ENCODE measurements at places on chromosomes 6 and 20.

DNA sequence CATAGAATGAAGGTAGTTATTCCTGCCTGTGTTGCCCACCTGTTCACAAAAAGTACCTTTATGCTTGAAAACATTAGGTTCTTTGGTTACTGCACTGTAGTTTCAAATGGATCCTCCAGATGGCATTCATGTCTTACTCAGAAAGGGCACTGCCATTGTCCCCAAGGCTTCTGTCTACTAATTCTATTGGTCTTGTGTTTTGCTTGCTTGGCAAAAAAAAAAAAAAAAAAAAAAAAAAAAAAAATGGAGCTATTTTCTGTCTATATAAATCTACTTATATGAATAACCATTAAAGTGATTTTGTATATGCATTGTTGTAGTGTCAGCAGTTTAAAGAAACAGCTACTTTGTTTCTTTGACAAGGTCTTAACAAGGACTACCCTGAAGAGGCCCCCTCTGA lies 12.7 kb upstream of the EFHC1 start:
- DNase-seq, result no peak

DNA sequence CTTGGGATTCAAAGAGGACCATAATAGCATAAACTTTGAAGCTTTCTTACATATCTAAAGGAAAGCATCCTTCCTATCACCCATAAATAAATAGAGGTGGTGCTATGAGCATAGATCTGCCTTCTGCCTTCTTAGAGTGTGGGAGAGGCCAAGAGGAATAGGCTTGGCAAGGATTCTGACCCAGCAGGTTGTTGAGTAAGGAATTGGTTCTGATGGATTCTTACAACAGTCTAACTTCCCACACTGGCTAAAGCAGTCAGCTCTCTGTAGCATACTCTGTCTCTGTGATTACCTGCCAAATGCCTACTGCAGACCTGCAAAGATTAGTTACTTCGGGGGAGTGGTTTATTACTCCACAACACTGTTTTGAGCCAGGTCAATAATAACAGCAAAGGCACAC lies 198.0 kb upstream of the RAB32 start:
- no peak for DNase-seq

DNA sequence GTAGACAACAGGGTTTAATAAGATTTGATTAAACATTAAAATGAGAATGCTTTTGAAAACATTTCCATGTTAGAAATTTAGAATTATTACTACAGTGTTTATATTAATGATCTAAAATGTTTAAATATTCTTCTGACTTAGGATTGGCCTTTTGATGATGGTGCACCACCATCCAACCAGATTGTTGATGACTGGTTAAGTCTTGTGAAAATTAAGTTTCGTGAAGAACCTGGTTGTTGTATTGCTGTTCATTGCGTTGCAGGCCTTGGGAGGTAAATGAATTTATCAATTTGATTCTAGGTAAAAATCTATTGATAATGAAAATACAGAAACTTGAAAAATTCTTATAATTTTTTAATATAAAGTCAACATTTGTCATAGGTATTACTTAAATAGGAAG lies 6.5 kb downstream of the LOC128125822 start:
- DNase-seq, result no peak

DNA sequence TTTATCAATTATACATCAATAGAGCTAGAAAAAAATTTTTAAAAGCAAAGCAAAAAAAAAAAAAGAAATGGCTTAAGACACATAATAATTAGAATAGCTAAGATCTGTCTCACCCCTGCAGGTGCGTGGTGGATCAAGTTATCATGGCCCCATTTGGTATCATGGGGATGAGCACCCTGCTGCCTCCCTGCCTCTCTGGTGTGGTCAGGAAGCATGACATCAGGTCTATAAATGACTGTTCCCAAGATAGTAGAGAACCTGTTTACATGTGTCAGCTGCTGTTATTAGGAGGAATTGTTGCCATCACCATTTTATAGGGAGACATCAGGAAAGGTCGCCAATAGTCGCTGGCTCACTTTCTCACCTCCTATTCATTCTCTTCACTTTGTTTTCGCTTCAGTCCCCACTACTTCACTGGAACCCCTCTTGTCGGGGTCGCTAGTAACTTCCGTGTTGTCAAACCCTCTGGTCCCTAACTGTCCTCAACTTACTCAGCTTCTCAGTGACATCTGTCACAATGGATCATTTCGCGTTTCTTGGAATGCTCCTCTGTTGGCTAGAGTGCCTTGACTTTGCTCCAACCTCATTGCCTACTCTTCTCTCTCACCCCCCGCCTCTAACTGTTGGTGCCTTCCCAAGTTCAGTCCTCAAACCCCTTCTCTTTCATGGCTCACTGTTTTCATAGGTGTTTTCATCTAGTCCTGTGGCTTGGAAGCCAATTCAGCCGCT lies 4.7 kb downstream of the DNTTIP1 start:
- DNase-seq, result no peak

Measured in activated effector memory CD4-positive, alpha-beta T cell treated with anti-CD3 and anti-CD28 coated beads, Interleukin-2, amount 50 U/mL, for 16 hours (primary cell).